ENCODE measurements at places on chromosomes 5 and 9. TPM values are rescaled to one million over a fixed set of nuclear protein-coding genes. Genes with fewer than 3 reads are reported as not detected.

Gene LRRC19
- not detected for total RNA-seq

Gene SPINK6
- total RNA-seq: not detected

Gene SHB
- 0.78 TPM for total RNA-seq

Gene FBP1
- total RNA-seq: 2.7 TPM

Gene SLC2A6
- 7.1 TPM for total RNA-seq

Gene SAXO1
- total RNA-seq: 0.42 TPM

Gene STKLD1
- 0.91 TPM for total RNA-seq

Gene GDA
- total RNA-seq: not detected

Gene PCDHGB5
- not detected for total RNA-seq

Gene SREK1
- total RNA-seq: 68.9 TPM

Gene MEIKIN
- 1.2 TPM for total RNA-seq

Gene FBXL7
- total RNA-seq: not detected

Gene HMMR
- 54.5 TPM for total RNA-seq

Gene ECM2
- not detected for total RNA-seq

Gene CD72
- total RNA-seq: 15.3 TPM

Gene DAB2
- total RNA-seq: 2.3 TPM

Gene GRPEL2
- 26.1 TPM for total RNA-seq

Gene NMUR2
- not detected for total RNA-seq

Gene BBLN
- total RNA-seq: 77.6 TPM

Gene KCNN2
- not detected for total RNA-seq

Gene RRAGA
- total RNA-seq: 49.4 TPM

Gene SEPTIN8
- 40.4 TPM for total RNA-seq
